ENCODE measurements at places on chromosomes 1 and 21.

GRCh38 chr1:39178541-39179431 is 25.7 kb upstream of the MACF1 start:
- no peak for DNase-seq

- no peak for DNase-seq
These were observed 93.6 kb downstream of the SIM2 start for GRCh38 chr21:36792505-36792967.

DNA sequence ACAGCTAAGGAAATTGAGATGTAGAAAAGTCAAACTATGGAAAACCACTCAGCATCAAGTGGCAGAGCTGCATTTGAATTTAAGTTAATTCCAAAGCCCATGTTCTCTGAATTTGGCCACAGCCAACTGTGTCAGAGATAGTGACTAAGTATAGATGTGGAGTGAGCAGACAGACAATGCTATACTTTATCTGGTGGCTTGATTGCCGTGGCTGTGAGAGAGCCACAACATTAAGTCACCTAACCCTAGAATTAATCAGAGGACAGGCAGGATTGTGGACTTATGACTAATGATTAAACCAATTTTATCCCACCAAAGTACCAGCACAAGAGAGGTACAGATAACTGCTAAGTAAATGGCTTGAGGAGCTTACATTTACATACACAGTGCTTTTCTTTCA is 209.8 kb downstream of the TPR start:
- no peak for DNase-seq

DNA sequence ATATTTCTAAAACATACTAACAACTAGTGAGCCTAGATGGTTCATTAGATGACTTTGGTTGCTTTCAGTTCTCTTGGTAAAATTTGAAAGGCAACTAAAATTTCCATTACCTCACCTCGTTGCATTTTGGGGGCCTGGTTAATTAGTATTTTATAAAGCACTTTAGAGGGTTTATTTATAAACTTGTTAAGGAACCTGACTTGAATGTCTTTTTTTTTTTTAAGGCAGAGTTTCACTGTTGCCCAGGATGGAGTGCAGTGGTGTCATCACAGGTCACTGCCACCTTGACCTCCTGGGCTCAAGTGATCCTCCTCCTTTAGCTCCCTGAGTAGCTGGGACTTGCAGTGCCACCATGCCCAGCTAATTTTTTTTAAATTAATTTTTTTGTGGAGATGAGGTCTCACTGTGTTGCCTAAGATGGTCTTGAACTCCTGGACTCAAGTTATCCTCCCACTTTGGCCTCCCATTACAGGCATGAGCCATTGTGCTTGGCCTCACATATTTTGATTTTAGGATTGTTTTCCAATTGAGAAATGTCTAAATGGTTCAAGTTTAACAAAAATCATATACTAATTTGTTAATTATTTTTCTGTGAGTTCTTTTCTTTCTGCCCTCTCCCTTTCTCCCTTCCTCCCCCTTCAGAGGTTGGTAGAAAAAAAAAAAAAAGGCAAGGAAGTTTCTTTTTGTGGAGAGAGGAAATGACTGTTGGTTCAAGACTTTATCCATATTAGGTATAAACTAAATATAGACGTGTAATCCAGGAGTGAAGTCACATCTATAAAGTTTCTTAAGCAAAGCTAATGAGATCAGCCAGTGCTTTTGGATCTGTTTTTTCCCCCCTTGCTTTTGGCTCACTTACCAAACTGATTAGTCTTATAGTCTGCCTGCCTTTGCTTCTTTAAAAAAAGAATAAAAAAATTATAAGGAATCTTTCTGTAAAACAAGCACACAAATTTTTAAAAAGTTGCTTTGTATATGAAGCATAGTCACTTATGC is 24.7 kb downstream of the CLIC4 start:
- no peak for DNase-seq

DNA sequence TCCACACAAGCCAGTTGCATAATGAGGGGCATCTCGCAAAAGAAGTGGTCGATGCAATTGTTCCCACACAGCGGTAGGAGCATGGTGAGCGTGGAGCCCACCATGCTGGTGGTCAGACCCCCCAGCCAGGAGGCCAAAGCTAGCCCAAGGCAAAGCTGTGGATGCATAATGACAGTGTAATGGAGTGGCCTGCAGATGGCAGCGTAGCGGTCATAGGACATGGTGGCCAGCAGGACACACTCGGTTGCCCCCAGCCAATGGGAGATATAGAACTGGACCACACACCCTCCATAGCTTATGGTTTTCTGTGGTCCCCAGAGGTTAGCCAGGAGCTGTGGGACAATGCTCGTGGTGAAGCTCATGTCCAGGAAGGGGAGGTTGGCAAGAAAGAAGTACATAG is 4.3 kb downstream of the OR2C3 start:
- DNase-seq: no peak

DNA sequence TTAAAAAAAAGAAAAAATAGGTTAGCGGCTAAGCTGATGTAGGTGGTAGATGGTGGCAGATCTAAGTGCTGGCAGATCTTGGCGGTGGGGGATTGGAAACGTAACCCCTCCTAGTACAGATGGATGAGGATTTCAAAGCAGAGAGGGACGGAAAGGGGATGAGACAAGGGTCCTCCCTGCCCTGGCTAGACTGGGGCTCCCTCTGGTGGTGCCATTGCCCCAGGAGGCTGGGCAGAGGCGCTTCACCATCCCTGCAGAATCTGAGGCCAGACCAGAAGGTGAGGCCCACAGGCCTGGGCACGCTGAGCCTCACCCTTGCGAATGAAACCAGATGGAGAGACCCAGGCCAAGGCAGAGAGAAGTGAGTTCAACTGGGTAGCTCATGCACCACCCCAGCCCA is 7.0 kb upstream of the PLEKHA6 start:
- no peak for DNase-seq

DNA sequence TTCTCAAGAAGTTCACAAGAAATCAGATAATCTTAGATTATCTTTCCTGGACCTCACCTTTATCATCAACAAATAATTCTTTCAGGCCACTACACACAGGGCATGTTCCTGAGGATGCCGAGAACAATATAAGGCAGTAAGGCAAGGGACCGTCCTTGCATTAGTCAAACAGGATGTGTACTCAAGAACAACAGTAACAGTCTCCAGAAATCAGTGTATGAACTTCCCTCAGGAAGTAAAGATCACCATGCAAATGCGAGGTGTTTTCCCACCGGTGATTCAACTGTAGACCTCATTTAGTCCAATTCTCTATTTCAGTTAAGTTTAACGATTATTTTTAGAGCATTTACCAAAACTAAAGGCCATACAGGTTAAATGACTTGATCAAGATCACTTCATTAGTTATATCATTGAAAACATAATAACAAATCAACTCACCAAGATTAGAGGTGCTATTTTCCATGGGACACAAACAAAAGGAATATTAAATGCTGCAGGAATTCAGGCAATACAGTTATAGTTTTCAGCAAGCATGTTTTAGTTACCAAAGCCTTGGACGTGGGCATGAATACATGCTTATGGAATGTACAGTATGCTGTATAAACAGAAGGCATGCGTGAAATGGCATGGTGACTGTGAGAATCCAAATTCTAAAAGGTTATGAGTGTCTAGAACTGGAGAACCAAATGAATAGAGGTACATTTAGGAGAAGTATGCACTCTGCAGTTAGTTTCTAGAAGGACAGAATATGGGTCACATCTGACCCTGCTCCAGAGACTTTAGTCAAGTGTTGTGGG is 145.2 kb downstream of the TNR start:
- DNase-seq: no peak

DNA sequence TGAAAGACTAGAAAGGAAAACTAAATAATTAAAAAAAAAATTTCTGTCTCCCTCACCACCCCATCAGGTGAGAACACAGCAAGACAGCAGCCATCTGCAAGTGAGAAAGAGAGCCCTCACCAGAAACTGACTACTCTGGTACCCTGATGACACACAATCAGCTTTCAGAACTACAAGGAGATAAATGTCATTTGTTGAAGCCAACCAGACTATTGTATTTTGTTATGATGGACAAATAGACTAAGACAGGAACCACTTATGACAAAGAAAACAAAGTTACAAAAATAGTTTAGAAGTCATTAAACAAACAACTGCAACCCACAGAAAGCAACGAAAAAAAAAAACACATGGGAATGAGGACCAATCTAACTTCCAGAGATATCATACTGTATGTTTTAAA is 98.3 kb downstream of the FAF1 start:
- no peak for DNase-seq

GRCh38 chr21:29379517-29380054 is 80.9 kb downstream of the BACH1 start:
- DNase-seq: no peak

All from activated T-helper 1 cell treated with Interleukin-2 at 50 U/mL for 16 hours (primary cell).